ENCODE measurements at places on chromosomes 7 and 10. TPM values are rescaled to one million over a fixed set of nuclear protein-coding genes. Genes with fewer than 3 reads are reported as not detected.

Gene CYP3A4
- total RNA-seq = 0.04 TPM

Gene CPN1
- total RNA-seq = 0.09 TPM

Gene ASAH2
- total RNA-seq = 1.6 TPM

Gene RP9
- total RNA-seq = 24.2 TPM

Gene CYP3A7
- total RNA-seq = 0.58 TPM

Gene FKBP9
- total RNA-seq = 153 TPM

Gene FEZF1
- total RNA-seq = not detected
